Astrocyte (in vitro differentiated cells and primary cell): ENCODE measurements at places on chromosomes 7 and 10. TPM values are rescaled to one million over a fixed set of nuclear protein-coding genes. Genes with fewer than 3 reads are reported as not detected.

The VDAC2 gene
- total RNA-seq = 338 and 373 TPM in 2 replicates

The CALHM2 gene
- 1.2 and 1.4 TPM in 2 replicates for total RNA-seq

DNA sequence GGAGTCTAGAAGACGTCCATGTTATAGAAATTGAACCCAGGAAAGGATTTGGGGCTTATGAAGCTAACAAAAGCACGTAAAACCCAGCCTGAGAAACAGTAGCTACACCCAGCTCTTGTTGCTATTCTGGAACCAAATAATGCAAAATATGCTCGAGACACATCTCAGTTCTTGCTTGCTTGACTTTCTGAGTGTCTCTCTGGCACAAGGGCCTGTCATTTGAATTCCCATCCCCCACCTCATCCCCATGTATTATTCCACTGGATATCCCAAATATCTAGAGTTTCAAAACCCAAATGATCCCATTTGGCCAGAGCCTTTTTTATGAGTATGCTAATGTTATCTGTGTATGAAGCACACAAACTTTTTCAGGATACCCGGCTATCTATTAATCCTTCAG, 48.2 kb upstream of the AGBL3 start:
- H3K4me3 ChIP-seq = no peak overlapping the region
- no peak for DNase-seq
- no peaks in the 10 kb centered on the region for H3K27me3 ChIP-seq
- peaks cover 81% of the 10 kb centered on the region for H3K36me3 ChIP-seq

DNA sequence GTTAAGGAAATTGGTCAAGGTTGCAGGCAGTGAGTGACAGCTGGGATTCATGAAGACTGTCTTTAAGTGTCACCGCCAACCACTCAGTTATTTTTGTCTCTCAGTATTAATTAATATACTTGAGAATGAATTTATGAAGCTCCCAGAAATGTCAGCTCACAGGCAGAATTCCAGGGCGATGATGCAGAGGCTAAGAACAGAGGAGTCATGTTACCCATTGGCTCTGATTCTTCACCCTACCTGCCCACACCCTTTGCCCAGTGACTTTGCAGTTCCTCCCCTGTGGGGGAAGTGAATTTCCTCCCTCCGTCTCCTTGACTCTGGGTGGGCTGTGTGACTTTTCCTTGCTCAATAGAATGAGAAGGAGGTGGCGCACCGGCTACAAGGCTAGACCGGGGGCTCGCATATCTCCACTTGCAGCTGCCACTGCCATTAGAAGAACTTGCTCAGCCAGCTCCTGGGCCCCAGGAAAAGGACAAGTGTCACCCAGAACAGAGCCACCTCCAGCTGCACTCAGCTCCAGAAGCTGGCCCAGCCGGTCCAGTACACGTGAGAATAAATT, 157.1 kb upstream of the PRKCQ start:
- no peaks in the 10 kb centered on the region for H3K36me3 ChIP-seq
- no peaks in the 10 kb centered on the region for H3K27me3 ChIP-seq
- H3K27ac ChIP-seq = no peak overlapping the region
- no peak overlapping the region for H3K4me3 ChIP-seq
- peaks cover 13% of the 10 kb centered on the region for H3K4me1 ChIP-seq

DNA sequence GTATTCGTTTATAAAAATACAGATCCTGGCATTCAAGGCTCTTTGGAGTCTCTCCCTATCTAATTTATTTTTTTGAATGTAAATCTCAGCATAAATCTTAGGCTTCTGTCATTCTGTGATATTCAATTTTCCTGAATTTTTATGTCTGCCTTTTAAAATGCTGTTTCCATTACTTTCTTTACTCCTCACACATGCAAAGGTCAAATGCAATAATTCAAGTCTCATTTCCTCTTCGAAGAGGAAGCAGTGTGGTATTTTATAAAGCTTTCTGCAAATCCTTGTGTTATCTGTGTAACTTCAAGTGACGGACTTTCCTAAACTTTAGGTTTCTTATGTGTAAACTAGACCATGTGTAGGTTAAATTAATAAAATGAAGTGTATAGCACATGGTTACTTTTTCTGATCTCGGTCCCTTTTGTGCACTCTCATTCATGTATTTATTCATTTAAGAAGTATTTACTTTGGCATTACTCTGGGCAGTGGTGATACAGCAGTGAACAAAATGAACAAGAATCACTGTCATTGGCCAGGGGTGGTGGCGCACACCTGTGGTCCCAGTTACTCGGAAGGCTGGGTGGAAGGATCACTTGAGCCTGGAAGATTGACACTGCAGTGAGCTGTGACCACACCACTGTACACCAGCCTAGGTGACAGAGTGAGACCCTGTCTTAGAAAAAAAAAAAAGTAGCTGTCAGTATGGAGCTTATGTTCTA, 332.2 kb downstream of the EXOC4 start:
- H3K27me3 ChIP-seq = no peaks in the 10 kb centered on the region
- no peak overlapping the region for H3K4me3 ChIP-seq
- H3K27ac ChIP-seq = no peak overlapping the region
- DNase-seq = no peak
- no peaks in the 10 kb centered on the region for H3K36me3 ChIP-seq

- H3K4me1 ChIP-seq = peaks cover 59% of the 10 kb centered on the region
- no peaks in the 10 kb centered on the region for H3K27me3 ChIP-seq
- DNase-seq = peak; percentile 59
- peak within 1 kb of the TSS; percentile 80 for H3K4me3 ChIP-seq
These were observed at the start of gene SMARCD3 for GRCh38 chr7:151248346-151249033. SMARCD3 (minus strand) TSS chr7:151248694; CDS start chr7:151248562, 132 bp downstream.

DNA sequence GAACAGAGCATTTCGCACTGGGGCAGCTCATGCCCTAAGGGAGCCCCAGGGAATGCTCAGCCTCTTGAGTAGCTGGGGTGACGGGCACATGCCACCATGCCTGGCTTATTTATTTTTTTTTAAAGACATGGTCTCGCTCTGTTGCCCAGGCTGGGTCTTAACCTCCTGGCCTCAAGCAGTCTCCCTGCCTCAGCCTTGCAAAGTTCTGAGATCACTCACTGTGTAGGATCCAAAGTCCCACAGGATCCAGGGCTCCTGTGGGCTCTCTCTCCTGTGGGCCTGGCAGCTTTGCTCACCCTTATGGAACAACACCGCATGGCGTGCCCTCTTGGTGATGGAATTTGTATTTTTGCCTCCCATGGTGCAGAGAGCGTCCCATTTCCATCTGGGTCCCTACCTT, 34.0 kb downstream of the TMEM120A start:
- no peaks in the 10 kb centered on the region for H3K27me3 ChIP-seq
- peaks cover 2% of the 10 kb centered on the region for H3K36me3 ChIP-seq
- no peak overlapping the region for H3K27ac ChIP-seq
- H3K4me3 ChIP-seq = no peak overlapping the region
- DNase-seq = no peak
- peaks cover 28% of the 10 kb centered on the region for H3K4me1 ChIP-seq

DNA sequence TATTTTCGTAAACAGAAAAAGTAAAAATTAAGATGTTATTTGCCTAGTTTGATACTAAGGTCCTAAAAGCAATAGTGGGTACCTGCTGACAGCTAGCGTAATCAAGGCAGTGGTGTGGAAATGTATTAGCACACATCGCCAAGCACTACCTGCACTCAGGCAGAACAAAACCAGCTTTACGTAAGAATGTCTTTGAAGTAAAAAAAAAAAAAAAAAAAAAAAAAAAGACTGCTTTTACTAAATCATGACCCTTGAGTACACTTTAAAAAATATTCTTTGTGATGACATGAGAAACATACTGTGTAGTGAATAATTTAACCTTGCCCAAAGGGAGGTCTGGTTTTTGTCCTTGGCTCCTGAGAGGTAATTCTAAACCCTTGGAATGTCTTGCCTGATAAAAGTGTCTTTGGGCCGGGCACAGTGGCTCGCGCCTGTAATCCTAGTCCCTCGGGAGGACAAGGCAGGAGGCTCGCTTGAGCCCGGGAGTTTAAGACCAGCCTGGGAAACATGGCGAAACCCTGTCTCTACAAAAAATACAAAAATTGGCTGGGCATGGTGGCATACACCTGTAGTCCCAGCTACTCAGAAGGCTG, 12.7 kb downstream of the XRCC2 start:
- no peaks in the 10 kb centered on the region for H3K27me3 ChIP-seq
- H3K4me1 ChIP-seq = no peaks in the 10 kb centered on the region
- no peak for DNase-seq
- no peaks in the 10 kb centered on the region for H3K36me3 ChIP-seq

GRCh38 chr10:31804352-31804810, 124.2 kb downstream of the ARHGAP12 start:
- peak; percentile 22 for DNase-seq
- no peaks in the 10 kb centered on the region for H3K4me1 ChIP-seq
- no peak overlapping the region for H3K4me3 ChIP-seq
- peaks cover 2% of the 10 kb centered on the region for H3K36me3 ChIP-seq
- H3K27ac ChIP-seq = no peak overlapping the region

DNA sequence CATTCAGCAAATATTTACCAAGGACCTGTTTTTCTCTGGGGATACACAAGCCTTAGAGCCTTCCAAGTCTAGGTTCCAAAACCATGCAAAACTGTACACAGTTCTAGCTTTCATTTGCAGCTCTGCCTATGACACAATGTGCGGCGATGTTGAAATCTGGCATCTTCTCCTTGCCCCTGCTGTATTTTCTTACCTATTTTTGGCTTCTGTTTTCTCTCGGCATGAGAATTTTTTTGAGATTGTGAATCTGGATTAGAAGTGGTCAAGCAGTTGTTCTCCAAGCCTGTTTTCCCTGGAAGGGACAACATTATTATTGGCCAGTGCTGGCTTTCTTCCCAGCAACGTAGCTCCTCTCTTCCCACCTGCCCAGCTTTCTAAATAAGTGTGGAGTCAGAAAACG, 176.3 kb downstream of the CREB5 start:
- no peaks in the 10 kb centered on the region for H3K36me3 ChIP-seq
- no peak for DNase-seq
- H3K27ac ChIP-seq = no peak overlapping the region
- no peaks in the 10 kb centered on the region for H3K4me1 ChIP-seq
- H3K27me3 ChIP-seq = peaks cover 6% of the 10 kb centered on the region

GRCh38 chr7:896346-897075, 20.2 kb downstream of the GET4 start:
- H3K4me1 ChIP-seq = no peaks in the 10 kb centered on the region
- H3K27ac ChIP-seq = no peak overlapping the region
- H3K36me3 ChIP-seq = no peaks in the 10 kb centered on the region
- H3K27me3 ChIP-seq = no peaks in the 10 kb centered on the region
- no peak overlapping the region for H3K4me3 ChIP-seq

- no peaks in the 10 kb centered on the region for H3K27me3 ChIP-seq
- peaks cover 36% of the 10 kb centered on the region for H3K4me1 ChIP-seq
- H3K4me3 ChIP-seq = peak overlapping the region; percentile 92
- H3K36me3 ChIP-seq = no peaks in the 10 kb centered on the region
These were observed 598 bp upstream of the ZEB1 start for GRCh38 chr10:31318382-31318853.

DNA sequence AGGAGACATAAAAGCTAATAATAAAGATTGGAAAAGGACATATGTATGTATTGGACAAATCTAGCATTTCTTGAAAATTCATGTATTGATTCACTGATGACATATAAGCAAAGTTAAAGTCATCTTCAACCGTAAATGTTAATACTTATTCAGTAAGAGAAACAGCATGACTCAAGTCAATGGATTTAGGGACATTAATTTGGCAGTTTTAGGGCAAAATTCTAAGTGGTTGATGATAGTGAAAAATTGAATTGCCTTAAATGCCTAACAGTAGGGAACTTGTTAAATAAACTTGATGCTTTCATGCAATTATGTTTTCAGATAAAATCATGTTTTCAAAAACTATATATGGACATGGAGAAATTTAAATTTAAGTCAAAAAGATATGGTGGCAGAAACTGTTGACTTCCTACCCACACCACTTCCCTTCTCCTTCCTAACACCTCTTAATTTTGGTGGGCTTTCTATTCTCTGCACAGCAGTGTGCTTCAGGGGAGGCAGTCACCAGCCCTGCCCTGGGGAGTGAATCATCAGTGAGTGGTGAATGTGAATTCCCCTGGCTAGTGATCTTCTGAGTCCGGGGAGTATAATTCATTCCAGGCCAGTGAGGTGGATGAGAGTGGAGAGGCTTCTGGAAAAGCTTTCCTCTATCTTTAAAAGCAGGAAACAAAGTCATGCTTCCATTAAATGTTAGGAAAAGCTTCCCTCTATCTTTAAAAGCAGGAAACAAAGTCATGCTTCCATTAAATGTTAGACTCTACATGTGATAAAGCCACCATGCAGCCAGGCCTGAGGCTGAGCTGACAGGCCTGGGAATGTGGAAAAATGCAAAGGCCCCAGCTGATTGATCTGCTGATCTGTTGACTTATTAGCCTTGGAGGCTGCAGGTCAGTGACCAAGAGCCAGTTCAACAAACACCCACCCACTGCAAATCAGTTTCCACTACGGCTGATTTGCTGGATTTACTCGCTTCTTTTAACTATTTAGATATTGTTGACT, 25.2 kb upstream of the ITGB1 start:
- H3K27me3 ChIP-seq = no peaks in the 10 kb centered on the region
- no peak overlapping the region for H3K4me3 ChIP-seq
- H3K4me1 ChIP-seq = peaks cover 51% of the 10 kb centered on the region
- DNase-seq = peak; percentile 96

- peaks cover 39% of the 10 kb centered on the region for H3K4me1 ChIP-seq
- H3K4me3 ChIP-seq = peak overlapping the region; percentile 5
- DNase-seq = peak; percentile 89
- H3K36me3 ChIP-seq = peaks cover 43% of the 10 kb centered on the region
These were observed 175.4 kb downstream of the ARID5B start for GRCh38 chr10:62076891-62077290.

DNA sequence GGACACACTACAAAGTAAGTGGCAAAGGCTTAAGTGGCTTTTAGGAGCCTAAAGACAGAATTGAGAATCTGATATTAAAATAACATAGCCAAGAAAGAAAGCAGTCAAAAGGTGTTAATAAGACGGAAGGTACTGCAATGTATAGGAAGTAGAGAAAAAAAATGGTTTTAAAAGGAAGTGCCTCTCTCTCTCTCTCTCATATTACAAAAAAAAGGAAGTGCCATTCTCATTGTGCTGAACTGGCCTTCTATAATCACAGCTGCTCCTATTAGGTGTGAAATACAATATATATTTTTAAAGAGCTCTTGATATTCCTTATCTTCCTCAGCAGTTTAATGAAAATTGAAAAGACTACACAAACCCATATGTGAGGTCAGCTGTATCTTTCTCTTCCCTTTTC, 199.4 kb upstream of the NPVF start:
- no peak for DNase-seq
- H3K4me3 ChIP-seq = no peak overlapping the region
- no peak overlapping the region for H3K27ac ChIP-seq

GRCh38 chr10:78804411-78805032, 264.2 kb upstream of the ZMIZ1 start:
- H3K4me3 ChIP-seq = no peak overlapping the region
- H3K27me3 ChIP-seq = peaks cover 20% of the 10 kb centered on the region
- H3K4me1 ChIP-seq = peaks cover 30% of the 10 kb centered on the region
- DNase-seq = no peak
- H3K27ac ChIP-seq = peak overlapping the region; percentile 15
- H3K36me3 ChIP-seq = no peaks in the 10 kb centered on the region

- peaks cover 8% of the 10 kb centered on the region for H3K36me3 ChIP-seq
- H3K4me1 ChIP-seq = no peaks in the 10 kb centered on the region
- H3K27ac ChIP-seq = no peak overlapping the region
- H3K4me3 ChIP-seq = no peak overlapping the region
- DNase-seq = no peak
These were observed 10.3 kb downstream of the BAMBI start for GRCh38 chr10:28687683-28688001.
